Activated T-cell treated with anti-CD3 and anti-CD28 coated beads, Interleukin-2, amount 50 U/mL, for 72 hours (primary cell): ENCODE measurements at places on chromosomes 2 and 18. TPM values are rescaled to one million over a fixed set of nuclear protein-coding genes. Genes with fewer than 3 reads are reported as not detected.

The VWC2L gene
- not detected for total RNA-seq

The C2orf92 gene
- 18.0 TPM for total RNA-seq

The EPB41L3 gene
- total RNA-seq: 4.9 TPM

The TMEM198 gene
- 4.5 TPM for total RNA-seq

GRCh38 chr2:122905431-122905830 lies 1119.7 kb upstream of the CNTNAP5 start:
- no peak overlapping the region for H3K27ac ChIP-seq
- no peaks in the 10 kb centered on the region for H3K4me1 ChIP-seq
- no peaks in the 10 kb centered on the region for H3K36me3 ChIP-seq
- DNase-seq: no peak

GRCh38 chr2:168749297-168749696 lies 53.1 kb upstream of the NOSTRIN start:
- H3K27ac ChIP-seq: peak overlapping the region; percentile 10
- no peaks in the 10 kb centered on the region for H3K27me3 ChIP-seq
- no peaks in the 10 kb centered on the region for H3K36me3 ChIP-seq
- no peak for DNase-seq
- peaks cover 55% of the 10 kb centered on the region for H3K4me1 ChIP-seq

- H3K27me3 ChIP-seq: peaks cover 10% of the 10 kb centered on the region
- no peaks in the 10 kb centered on the region for H3K4me1 ChIP-seq
- no peaks in the 10 kb centered on the region for H3K36me3 ChIP-seq
- H3K4me3 ChIP-seq: no peak overlapping the region
Measured at GRCh38 chr18:58168221-58168620, 124.2 kb downstream of the NEDD4L start.

DNA sequence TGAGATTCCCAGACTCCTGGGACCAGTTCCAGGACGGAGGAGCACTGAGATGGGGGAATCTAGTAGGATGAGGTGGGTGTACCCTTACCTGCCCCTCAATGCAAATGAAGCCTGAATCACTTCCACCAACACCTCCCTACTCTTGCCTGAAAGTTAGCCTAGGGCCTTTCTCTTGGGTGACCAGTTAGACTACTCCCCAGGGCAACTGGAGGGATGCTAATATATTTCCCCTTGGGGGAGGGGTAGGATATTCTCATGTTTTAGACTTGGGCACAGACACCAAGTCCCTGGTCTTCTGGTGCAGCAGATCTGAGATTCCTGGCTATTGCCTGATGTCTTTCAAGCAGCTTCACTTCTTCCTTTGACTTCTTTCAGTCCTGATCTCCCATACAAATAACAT lies 334.5 kb downstream of the ALK start:
- H3K27me3 ChIP-seq: no peaks in the 10 kb centered on the region
- no peak overlapping the region for H3K4me3 ChIP-seq
- no peak overlapping the region for H3K27ac ChIP-seq
- no peaks in the 10 kb centered on the region for H3K4me1 ChIP-seq

- no peaks in the 10 kb centered on the region for H3K36me3 ChIP-seq
- H3K4me1 ChIP-seq: no peaks in the 10 kb centered on the region
- H3K27me3 ChIP-seq: no peaks in the 10 kb centered on the region
- DNase-seq: no peak
- H3K4me3 ChIP-seq: no peak overlapping the region
- no peak overlapping the region for H3K27ac ChIP-seq
Measured at GRCh38 chr2:154974041-154974440, 275.5 kb downstream of the KCNJ3 start.
